ENCODE measurements at places on chromosomes 12 and 14.

GRCh38 chr12:89949457-89950195, 241.0 kb upstream of the ATP2B1 start:
- no peak for DNase-seq

DNA sequence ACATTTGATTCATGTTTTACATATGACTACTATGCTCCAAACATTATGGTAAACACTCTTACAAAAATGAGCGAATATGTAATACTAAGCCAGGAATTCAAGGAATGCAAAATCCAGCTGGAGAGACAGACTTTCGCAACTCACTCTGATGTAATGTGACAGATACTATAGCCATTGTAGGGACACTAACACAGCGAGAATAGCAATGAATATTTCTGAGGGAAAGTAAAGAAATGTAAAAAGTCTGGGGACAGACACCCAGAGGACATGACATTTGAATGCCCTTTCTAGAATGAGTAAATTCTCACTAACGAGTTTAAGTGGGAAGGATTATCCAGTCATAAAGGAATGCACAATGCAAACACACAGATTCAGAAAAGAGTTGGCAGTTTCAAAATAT, 121.9 kb downstream of the PIK3C2G start:
- no peak for DNase-seq

DNA sequence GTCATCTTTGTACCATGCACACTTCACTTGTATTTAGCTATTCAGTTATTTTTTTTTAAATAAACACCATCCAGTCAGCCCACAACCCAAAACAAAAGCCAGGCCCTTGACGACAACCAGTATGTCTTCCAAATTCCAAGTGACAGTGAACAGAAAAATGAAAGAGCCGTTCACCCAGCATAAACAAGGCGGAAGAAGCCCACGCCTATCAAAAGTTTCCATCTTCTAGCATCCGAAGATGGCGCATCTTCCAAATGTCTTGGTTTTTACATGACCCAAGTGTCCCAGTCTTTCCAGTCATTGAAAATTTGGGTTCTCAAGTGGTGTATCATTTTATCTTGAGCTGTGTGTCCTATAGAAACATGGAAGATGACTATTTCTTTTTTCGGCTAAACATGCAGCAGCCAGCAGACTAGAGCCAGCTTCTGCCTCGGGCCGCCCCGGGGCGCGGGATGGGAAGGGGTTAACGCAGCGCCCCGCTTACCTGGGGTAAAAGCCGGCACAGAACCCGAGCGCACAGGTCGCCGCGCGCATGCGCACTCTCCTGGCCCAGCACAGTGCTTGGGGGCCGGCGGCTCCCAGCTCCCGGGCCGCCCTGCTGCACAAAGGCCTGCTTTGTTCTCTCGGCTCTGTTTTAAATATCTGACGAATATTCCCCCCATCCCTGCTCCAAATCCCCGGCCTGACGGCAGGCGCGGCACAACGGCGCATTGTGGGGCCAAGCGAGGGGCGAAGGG, 164.8 kb downstream of the ZFP36L1 start:
- DNase-seq: peak; percentile 35

DNA sequence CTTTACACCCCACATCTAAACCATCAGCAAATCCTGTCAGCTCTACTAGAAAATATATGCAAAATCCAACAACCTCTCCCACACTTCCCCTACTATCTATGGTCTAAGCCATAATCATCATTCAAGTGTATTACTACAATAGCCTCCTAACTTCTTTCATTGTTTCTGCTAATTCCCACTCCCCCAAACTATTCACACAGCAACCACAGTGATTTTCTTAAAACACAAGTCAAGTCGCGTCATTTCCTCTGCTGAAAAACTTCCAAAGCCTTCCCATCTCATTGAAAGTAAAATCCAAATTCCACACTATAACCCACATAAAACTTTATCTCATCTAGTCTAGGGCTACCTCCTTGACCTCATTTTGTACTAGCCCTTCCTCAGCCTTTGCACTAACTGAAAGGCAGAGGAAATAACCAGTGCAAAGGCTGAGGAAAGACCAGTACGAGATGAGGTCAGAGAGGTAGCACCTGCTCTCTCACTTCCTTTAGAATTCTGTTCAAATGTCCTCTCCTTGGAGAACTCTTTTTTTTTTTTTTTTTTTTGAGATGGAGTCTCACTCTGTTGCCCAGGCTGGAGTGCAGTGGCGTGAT, 65.5 kb upstream of the MDM1 start:
- no peak for DNase-seq

DNA sequence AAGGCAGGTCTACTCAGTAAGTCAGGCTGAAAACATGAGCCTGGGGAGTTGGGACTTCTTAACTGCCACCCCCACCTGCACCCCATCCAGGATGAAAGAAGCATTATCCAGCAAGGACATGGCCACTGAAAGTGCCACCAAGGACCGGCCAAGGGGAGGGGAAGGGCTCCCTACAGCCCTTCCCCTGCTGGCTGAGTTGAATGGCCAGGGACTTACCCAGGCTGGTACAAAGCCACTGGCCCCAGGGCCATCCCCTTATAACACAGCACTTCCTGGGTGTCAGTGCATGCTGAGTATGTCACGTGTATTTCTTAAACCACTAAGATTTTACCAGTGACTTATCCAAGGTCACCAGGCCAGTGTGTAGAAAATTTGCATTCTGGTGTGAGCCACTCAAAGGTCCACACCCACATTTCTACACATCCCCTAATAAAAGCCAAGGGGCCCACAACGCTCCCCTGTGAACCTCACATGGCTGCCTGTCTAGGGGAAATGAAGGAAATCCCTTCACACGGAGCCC, 29.3 kb upstream of the ZFP36L1 start:
- DNase-seq: no peak

- no peak for DNase-seq
These were observed 335.6 kb downstream of the TMEM121 start for GRCh38 chr14:105861985-105862465.

Measured in stimulated activated CD4-positive, alpha-beta T cell treated with anti-CD3 and anti-CD28 coated beads, TNF-alpha, amount 100 ng/mL, for 48 hours (primary cell).